ENCODE measurements at places on chromosomes 6 and 20.

DNA sequence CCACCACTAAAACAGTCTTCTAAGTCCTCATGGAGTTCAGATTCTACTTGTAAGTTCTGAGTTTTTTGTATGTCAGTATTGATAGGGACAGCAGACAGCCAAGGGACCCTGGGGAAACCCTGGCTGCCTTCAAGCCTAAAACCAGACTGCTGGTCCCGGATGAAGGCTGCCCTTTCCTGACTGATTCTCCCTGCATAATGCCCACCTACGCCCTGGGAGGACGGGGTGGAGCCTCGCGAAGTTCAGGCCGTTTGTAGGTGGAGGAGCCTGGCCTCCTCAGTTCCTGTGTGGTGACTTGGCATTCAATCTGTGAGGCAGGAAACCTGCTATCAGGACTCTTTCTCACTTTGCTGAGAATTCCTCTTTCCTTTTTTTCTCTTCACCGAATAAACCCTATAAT lies 120.3 kb upstream of the LGSN start:
- no peaks in the 10 kb centered on the region for H3K27me3 ChIP-seq
- no peak overlapping the region for H3K4me3 ChIP-seq
- no peak for DNase-seq

- peak overlapping the region; percentile 95 for H3K27ac ChIP-seq
- H3K4me3 ChIP-seq = peak overlapping the region; percentile 87
- no peak for DNase-seq
- peaks cover 4% of the 10 kb centered on the region for H3K36me3 ChIP-seq
- H3K27me3 ChIP-seq = no peaks in the 10 kb centered on the region
- H3K4me1 ChIP-seq = peaks cover 35% of the 10 kb centered on the region
These were observed 1.9 kb downstream of the BAG2 start for GRCh38 chr6:57173886-57174510.

DNA sequence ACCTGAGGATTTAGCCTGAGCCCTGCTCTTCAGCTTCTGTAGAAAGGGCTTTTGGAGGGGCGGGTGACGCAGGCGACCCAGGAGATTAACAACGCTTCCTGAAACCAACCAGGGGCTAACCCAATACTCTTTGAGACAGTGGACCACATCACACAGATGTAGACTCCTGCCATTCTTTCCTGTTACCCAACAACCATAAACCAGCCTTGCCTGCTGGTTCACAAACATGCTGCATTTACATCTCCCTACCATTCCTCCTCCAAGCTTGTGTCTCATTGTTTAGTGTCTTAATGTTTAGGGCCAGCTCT lies 28.3 kb downstream of the PPP1R16B start:
- H3K4me3 ChIP-seq = peak overlapping the region; percentile 8
- peaks cover 72% of the 10 kb centered on the region for H3K4me1 ChIP-seq
- H3K27me3 ChIP-seq = no peaks in the 10 kb centered on the region
- DNase-seq = peak; percentile 60
- H3K27ac ChIP-seq = peak overlapping the region; percentile 95

DNA sequence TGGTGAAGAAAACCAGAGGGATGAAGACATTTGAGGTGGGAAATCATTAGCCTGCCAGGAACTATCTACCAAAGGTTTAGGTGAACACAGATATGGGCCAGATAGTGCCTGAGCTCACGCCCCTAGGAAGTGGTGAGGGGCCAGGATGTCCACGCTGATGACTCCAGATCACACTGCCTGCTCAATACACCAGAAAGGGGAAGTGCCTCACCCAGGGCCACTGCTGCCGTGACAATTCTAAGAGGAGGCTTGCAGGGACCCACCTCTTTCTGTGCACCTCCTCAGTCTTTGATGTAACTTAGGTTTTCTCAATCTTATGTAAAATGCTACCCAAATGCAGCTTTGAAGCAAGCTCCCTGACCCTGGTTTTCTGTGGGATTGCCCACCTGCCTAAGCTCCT lies 5.4 kb upstream of the RAB44 start:
- H3K4me3 ChIP-seq = no peak overlapping the region
- H3K27me3 ChIP-seq = no peaks in the 10 kb centered on the region
- no peak overlapping the region for H3K27ac ChIP-seq
- H3K4me1 ChIP-seq = peaks cover 41% of the 10 kb centered on the region

- peak overlapping the region; percentile 94 for H3K4me3 ChIP-seq
- peaks cover 9% of the 10 kb centered on the region for H3K36me3 ChIP-seq
- peaks cover 49% of the 10 kb centered on the region for H3K4me1 ChIP-seq
- H3K27me3 ChIP-seq = no peaks in the 10 kb centered on the region
These were observed 1.1 kb downstream of the HSF2 start for GRCh38 chr6:122400462-122401089.
